ENCODE measurements at places on chromosomes 12 and 14.

GRCh38 chr12:63897931-63898330 lies 53.4 kb downstream of the SRGAP1 start:
- DNase-seq = peak; percentile 49

- no peak for DNase-seq
Observed at GRCh38 chr12:111768159-111768895, 1.6 kb downstream of the ALDH2 start.

- no peak for DNase-seq
Observed at GRCh38 chr12:76028571-76029277, 2.9 kb downstream of the PHLDA1 start.

DNA sequence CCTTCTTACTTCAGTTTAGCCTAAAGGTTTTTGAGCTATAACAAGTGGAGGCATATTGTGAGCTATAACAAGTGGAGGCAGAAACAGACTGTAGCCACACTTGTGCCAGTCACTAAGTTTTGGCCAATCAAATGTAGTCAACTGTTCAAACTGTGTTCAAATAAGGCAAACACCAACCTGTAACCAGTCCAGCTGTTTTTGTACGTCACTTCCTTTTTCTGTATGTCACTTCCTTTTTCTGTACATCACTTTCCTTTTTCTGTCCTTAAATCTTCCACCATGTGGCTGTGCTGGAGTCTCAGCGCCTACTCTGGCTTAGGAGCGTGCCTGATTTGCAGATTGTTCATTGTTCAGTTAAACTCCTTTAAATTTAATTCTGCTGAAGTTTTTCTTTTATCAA lies 79.7 kb downstream of the FUT8 start:
- DNase-seq = no peak

GRCh38 chr12:94721173-94721572 lies 70.8 kb upstream of the TMCC3 start:
- DNase-seq = no peak

DNA sequence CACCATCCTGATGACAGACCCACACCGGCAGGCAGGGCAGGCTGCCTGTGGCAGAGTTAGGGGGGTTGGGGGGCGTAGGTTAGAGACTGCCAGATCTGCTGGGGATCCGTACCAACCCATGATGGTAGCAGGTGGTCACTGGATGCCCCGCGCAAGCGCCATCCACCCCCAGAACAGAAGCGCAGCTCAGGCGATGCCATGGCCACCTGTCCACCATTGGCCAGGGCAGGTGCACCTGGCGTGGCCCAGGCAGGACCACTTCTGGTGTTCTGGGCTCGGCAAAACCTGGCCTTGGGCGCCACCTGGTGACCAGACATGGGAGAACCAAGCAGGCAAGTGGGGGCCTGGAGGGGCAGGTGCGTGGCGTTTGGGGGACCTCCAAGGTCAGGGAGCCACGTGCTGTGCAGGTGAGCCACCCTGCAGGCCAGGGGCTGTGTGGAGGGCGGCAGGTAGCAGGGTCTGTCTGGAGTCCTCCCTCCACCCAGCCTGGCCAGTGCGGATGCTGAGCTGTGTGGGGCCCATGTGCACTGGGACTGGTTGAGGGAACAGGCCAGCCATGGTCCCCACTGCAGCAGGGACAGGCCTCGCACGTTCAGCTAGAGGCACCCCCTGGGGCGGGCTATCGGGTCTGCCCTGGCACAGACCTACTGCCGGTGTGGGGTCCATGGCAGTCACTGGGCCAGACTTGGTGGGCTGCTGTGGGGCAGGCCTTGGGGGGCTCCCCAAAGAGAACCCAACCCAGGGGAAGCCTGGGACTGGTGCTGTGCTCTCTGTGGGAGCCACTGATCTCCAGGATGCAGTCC lies 15.6 kb downstream of the BAG5 start:
- peak; percentile 32 for DNase-seq

GRCh38 chr14:102560458-102561261 lies 31.8 kb upstream of the RCOR1 start:
- no peak for DNase-seq

DNA sequence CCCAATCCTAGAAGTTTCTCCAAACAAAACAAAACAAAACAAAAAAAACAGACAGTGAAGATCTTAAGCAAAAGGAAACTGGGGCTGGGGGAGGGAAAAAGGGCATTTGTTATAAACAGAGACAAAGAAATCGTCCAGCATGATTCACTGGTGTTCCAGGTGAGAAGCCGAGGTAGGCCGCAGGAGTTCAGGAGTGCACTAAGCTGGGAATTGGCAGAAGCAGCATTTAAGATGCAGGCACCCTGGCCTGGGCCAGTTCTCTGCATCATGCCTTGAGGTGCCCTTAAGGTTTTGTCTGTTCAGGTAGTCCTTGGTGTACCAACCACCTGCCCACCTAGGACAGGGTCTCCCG lies 11.2 kb downstream of the TBX3 start:
- DNase-seq = no peak

DNA sequence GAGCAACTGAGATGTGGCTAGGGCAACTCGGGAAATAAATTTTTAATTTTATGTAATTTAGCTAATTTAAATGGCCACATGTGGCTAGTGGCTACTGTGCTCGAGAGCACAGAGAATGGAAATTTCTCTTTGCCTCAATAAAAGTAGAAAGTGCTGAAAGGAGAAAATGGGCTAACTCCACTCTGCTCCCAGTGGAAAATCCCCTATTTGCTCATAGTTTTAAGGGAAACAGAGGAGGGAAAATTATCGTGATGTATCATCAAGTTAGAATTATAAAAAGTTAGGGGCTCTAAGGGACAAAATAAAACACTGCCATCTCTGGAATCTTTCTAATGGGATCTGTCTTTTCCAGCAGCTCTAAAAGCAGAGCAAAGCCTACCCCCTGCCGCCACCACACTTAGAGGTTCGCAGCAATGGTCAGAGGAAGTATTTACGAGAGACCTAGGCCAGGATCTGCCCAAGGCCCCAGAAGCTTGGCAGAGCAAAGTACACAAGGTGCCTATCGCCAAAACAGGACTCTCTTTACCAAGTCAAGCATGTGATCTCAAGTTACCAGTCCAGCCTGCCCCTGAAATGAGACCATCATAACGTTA lies 220.7 kb downstream of the PPM1H start:
- no peak for DNase-seq

- DNase-seq = no peak
Observed at GRCh38 chr14:70563869-70564268, 29.1 kb upstream of the ADAM20 start.

DNA sequence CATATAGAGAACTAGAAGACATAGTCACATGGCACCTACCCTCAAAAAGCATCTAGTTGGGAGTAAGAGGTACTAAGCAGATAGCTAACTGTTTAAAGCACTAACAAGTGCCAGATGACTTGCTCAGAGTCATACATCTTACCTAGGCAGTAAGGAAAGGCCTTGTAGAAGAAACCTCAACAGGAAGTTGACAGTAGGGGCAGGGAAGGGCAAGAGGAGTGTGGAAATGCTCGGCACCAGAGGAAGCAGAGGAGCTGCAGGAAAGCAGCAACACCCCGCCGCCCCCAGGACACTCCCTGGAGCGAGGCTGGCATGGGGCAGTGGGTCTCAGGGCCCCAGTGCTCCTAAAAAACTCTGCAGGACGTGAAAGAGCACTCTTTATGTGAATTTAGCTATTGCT lies 92.9 kb downstream of the PPP2R5C start:
- no peak for DNase-seq

GRCh38 chr12:75471902-75472890 lies 8.4 kb upstream of the GLIPR1 start:
- no peak for DNase-seq

- DNase-seq = no peak
Observed at GRCh38 chr12:90091809-90092208, 383.2 kb upstream of the ATP2B1 start.

DNA sequence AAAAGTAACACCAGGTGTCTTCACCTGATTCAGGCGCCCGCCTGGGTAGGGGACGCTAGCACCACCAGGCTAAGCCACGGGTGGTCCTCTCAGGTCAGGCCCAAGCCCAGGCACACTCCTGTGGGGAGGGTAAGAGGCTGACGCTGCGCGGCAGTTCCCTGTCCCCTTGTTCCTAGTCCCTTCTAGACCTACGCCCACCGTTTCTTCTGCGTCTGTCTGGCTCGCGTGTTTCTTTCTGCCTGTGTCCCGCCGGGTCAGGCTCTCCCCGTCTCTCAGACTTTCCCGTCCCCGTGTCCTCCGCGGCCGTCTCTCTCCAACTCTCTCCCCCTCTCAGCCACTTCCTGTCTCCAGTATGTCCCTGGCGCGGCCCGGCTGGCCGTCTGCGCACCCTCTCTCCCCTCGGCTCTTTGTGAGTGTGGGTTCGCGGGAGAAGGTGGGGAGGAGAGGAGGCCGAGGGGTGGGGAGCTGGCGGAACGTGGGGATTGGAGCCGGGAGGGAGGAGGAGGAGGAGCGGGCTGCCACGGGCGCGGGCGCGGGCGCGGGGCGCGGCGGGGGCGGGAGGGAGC lies 3.1 kb upstream of the TNS2 start:
- DNase-seq = peak; percentile 68

DNA sequence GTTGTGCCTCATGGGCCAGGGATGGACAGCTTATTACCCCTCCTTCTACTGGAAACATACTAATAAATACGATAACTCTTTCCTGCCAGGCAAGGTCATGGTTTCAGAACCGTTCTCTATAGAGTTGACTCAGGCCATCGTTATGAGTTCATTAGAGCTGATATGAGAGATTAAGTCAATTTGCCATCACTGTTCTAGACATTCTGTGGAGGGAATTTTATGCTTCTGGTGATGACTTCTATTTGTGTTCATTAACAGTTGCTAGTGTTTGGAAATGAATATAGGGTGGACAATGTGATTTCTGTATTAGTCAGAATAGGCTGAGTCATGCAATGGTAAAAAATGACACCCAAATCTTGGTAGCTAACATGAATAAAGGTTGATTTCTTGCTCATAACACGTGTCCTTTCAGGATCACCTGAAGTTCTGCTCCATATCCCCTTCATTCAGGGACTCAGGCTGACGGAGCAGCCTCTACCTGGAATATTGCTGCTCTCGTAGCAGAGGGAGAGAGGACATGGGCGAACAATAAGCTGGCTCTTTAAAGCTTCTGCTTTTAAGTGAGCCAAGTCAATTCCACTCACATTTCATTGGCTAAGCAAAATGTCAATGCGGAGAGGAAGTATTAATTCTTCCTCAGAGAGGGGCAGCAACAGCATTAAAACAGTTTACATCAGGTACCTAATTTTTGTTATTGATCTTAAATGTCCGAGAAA lies 18.5 kb upstream of the TBPL2 start:
- peak; percentile 14 for DNase-seq

DNA sequence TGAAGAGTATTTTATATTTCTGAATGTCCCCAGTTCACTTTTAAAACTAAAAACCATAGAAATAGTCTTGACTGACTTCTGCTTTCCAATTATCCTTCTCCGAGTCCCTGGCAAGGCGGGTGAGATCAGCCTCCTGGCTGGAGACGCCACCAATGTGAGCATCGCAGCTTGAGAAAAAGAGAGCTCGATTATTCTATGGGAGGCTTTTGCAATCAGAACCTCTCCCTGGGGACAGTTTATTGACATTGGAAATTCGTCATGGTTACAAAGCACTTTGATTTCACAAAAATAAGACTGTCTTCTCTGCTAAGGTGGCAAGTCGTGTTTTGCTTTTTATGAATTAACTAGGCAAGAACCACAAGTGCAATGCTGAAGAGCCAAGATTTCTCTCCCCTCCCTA lies 23.6 kb upstream of the GPHB5 start:
- peak; percentile 35 for DNase-seq

DNA sequence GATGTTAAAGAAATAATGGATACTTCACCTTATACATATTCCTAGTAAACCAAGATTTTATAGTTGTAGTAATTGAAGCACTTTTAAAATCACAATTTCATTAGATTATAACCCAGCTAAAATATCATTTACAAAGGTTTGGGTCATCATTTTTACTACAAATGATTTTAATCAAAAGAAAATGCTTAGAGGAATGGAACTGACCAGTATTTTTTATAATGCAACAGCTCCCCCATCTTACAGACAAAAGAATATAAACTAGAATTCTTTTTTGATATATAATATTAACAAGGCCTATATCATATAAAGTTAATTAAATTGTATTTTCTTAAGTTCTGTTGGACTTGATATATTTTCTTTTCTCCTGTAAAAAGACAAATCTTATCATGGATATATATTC lies 20.4 kb upstream of the LRFN5 start:
- DNase-seq = no peak

DNA sequence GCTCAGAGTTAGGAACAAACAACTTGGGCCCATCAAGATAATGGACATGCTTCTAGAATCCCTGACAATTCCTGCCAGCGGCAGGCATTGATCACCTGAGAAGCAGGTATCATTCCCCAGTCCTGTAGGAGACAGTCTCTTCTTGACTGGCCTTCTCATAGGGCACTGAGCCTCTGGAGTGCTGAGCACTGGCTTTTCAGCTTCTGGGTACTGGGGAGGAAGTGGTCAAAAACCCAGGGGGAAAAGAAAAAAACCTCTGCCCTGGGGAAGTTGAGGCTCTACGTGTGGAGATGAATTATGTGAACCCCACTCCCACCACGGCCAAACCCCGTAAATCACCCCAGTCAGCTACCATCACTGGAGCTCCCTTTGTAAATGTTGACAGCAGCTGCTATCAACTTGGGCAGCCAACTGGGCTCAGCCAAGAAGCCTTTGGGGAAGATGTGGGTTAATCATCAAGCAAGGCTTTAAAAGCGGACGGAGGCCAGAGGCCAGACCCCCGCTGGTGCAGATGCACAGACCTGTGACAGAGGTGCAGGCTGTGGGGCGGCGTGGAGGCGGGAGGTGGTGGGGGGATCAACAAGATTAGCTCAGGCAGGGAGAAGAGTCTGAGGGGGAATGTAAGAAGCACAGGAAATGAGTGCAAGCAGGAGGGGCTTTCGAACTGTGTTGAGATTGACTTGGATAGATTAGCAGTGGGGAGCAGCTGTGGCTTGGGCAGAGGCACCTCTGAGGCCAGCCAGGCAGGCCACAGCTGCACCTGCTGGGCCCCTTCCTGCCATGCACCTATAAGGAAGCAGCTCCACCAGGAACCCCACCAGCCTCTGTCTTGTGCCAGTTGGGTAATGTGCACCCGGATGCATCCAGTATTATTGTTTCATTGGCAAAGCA lies 105.4 kb upstream of the HIF1A start:
- no peak for DNase-seq

GRCh38 chr12:108838194-108839017 lies 19.0 kb downstream of the SSH1 start:
- DNase-seq = peak; percentile 99

- no peak for DNase-seq
Observed at GRCh38 chr14:69214393-69214792, 23.1 kb downstream of the EXD2 start.

All from brain microvascular endothelial cell (primary cell).